ENCODE measurements at places on chromosomes 3 and 15.

DNA sequence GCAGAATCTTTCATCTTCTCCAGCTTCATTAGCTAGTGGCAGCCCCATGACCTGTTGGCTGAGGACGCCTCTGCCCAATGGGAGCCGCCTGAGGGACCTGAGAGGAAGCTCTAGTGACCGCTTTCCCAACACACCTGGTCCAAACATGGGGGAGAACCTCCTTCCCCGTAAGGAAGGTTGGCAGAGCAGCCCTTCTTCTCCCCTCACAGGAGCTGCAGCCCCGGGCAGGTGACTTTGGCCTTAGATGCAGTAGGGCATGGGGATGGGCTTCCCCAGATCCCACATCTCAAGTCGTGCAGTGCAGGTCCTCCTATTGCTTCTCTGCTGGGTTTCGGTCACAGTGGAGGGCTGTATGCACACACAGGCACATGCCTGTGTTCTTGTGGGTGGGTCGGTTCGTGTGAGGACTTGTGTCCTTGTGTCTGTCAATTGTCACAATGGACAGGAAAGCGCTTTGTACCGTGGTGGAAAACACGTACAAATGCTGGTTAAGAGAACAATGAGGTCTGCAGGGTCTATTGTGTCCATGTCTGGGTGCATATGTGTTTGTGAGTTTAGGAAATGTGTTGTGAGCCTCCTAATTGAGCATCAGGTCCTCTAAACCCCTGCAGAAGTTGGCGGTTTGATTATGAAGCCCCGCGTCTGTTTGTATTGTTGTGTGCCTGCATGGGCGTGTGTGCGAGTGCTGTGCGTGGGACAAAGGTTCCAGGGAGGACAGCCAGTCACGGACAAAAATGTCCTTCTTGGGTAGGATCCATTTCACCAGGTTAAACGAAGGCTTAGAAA is 1.4 kb downstream of the ISLR2 start:
- DNase-seq: no peak

GRCh38 chr3:116453666-116454346 is 8.5 kb upstream of the LSAMP start:
- DNase-seq: no peak

- no peak for DNase-seq
Observed at GRCh38 chr3:12303993-12304392, 15.1 kb downstream of the PPARG start.

- DNase-seq: no peak
Observed at GRCh38 chr3:66856533-66856932, 141.6 kb upstream of the KBTBD8 start.

- DNase-seq: peak; percentile 12
Observed at GRCh38 chr3:11671648-11672100, 28.0 kb upstream of the VGLL4 start.

- DNase-seq: peak; percentile 7
Observed at GRCh38 chr3:56976651-56977560, 83.6 kb upstream of the SPATA12 start.

- peak; percentile 18 for DNase-seq
Observed at GRCh38 chr15:22735781-22736180, 50.7 kb upstream of the NIPA1 start.

DNA sequence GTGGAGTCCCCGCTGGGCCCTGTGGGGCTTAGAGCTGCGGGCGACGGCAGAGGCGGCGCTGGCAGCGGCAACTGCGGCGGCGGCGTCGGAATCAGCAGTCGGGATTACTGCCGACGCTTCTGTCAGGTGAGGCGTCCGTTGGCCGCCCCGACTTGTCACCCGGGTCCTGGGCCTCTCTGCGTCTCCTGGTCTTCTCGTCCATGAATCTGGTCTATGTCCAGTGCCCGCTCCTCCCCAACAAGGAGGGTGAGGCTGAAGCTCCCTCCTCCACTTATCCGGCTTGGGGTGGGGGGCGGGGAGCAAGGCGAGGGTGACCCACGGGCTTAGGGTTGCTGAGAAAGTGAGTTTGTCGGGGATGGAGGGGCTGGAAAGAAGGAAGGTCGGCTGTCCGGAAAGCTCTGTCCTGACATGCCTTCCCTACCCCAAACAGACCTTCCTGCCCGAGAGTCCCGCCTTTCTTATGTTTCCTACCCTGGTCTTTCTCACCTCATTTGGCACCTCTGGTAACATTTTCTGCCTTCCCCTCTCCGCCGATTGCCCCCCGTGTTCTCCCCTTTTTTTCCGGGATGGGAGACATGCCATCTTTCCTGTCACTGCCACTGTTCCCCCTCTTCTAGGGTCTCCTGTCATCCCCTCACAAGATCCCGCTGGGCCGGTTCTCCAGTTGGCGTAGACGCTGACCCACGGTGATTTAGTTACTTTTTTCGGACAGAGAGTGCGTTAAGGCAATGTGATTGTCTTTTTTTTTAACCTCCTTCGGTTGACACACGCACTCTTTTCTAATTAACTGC is 520 bp downstream of the ZNF654 start:
- DNase-seq: no peak

DNA sequence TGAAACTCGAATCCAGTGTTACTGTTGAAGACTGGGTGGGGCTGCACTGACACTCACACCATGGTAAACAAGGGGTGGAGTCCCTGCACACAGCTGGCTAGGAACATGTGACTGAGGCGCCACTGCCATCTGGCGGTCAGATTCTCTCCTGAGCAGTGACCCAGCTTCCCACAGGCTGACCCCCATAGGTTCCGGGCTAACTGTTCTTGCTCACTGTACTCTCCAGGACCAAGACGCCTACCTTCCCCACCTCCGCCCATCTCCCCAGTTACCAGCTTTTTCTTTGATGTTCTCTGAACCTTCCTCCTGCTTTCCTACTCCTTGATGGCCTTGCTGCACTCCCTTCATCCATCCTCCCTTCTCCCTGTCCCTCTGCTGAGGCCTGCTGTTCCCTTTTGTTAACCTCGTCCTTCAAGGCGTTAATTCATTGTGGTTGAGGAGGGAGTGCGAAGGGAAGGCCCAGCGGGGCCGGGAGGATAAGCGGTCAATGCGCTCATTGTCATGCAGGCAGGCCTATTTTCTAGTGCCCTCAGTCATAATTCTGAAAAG is 115.2 kb downstream of the ATP8B4 start:
- peak; percentile 79 for DNase-seq

DNA sequence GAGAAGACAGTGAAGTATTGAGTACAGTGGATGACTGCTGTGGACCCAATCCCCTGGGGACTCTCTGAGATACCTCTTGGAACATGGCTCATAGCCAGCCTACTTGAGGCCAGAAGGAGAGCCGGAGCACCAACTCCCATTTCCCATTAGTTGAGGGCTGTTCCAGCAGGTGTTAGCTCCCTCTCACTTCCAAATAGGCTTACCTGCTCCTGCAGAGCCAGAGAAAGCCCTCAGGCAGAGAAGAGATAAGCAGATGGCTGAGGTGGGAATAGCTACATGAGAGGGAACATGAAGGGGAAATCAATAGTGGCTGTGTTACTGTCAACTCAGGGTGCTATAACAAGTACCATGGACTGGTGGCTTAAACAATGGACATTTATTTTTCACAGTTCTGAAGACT is 4.6 kb upstream of the CCK start:
- DNase-seq: no peak

- DNase-seq: no peak
Observed at GRCh38 chr15:66496951-66497501, 536 bp downstream of the SNAPC5 start.

DNA sequence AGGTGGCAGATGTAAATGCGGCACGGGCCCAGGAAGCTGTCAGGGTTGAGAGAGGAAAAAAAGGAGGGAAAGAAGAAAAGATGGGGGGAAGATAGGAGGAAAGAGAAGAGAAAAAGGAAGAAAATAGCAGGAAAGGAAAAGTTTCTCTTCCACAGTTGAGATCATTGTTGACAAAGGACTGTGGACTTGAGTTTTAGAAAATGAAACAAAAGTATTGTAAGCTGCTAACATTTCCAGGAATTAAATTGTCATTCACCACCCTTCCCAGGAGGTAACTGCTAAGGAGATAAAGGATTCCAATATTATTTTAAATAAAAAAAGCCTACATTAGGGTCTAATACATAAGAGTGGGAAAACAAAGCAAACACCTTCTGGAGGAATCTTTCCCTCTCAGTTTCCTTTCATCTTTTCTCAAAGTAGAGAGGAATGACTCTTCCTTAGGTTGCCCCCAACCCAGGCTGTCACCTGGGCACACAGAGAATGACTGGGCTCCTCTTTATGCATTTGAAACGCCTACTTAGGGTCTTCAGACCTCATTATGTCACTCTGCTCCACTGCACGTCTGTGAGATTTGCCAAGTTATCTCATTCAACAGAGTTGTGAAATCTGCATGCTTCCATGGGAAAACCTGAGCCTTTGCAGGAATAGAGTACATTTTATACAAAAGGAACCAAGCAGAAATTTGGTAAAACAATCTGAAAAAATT is 194.0 kb downstream of the TNIK start:
- no peak for DNase-seq

DNA sequence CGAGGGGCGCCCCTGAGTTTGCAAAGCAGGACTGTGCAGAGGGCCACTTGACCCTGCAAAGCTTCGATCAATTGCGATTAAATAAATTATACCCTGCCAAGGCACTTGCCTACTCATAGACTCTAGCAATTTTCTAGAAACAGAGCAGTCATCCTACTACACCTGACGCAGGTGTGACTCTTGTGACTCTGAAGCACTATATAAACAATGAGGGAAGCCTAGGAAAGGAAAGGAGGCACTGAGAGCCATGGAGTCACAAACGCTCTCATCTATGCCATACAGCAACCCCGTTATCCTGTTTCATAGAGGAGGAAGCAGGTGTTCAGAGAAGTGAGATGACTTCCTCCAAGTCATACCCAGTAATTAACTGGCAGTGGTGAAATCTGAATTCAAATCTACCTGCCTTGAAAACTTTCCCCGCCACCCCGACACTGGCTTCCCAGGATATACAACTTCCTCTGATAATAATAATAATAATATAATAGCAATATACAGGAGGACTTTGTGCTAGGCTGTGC is 14.4 kb downstream of the ARHGEF3 start:
- DNase-seq: no peak

DNA sequence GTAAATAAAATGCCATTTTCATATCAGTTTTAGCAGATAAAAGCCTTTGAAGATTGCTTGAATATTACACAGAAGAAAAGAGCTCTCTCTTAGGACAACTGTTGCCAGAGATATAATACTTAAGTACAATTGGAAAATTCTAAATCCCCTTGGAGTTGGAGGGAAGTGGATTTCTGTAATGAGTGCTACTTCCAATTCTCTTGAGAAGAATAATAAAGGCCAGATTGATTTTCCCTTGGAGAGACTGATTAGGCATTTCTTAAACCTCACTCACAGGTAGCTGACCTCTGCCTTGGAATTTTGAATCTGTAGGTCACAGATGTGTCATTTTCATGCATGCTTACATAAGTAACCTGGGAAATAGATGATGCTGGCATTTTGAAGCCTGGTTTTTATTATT is 29.8 kb upstream of the PSMD6 start:
- DNase-seq: no peak

DNA sequence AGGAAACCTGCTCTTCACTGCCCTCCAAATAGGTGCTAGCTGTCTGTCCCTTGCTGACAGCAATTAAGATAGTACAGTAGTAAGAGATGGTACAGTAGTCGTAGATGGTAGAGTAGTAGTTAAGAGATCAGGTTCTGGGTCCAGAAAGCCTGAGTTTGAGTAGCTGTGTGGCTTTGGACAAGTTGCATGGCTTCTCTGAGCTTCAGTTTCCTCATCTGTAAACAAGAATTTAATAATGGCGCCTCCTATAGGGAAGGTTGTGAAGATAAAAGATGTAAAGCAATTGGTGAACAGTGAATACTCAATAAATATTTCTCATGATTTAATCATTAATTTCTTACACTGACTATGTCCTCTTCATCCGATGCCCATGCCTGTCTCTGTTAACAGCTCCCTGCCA is 86.9 kb upstream of the BCL6 start:
- DNase-seq: no peak

DNA sequence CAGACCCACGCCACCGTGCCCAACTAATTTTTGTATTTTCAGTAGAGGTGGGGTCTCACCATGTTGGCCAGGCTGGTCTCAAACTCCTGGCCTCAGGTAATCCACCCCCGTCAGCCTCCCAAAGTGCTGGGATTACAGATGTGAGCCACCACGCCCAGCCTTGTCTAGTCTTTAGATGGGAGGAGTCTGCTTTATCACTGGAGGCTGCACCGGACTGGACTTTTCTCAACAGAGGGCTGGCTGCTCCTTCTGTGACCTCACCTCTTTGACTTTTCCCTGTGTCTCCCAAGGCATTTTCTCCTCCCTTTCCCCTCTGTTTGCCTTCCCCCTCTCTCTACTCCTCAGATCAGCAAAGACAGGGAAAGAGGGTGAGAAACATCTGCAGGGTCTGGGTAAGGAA is 28.5 kb downstream of the SLCO2A1 start:
- no peak for DNase-seq

All from AG09319 (cell line).